ENCODE measurements at places on chromosomes 6 and 20.

DNA sequence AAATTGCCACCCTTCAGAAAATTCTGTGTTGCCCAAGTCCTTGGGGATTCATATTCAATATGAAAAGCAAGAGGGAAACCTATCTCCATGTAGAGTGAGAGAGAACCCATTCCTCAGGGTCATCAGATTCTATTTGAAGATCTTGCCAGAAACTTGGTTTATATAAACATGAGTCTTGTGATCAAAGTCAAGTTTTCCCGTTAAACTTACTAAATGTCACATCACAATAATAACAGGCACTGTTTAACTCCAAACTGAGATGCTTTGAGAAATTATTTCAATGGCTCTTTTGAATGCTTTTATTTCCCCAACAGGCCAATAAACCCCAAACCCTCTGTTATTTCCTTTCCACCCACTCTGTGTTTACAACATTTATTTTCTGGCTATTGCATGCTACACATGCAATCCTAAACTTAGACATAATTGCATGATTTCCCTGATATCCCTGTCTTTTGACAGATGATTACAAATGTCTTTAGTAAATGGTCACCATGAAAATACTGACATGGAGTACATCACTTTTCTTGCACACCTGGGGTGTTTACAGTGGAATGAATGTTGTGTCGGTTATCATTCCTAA is 31.1 kb upstream of the SSTR4 start:
- peaks cover 8% of the 10 kb centered on the region for H3K27me3 ChIP-seq
- no peak for DNase-seq
- no peaks in the 10 kb centered on the region for H3K36me3 ChIP-seq
- H3K4me3 ChIP-seq = no peak overlapping the region
- H3K4me1 ChIP-seq = no peaks in the 10 kb centered on the region

DNA sequence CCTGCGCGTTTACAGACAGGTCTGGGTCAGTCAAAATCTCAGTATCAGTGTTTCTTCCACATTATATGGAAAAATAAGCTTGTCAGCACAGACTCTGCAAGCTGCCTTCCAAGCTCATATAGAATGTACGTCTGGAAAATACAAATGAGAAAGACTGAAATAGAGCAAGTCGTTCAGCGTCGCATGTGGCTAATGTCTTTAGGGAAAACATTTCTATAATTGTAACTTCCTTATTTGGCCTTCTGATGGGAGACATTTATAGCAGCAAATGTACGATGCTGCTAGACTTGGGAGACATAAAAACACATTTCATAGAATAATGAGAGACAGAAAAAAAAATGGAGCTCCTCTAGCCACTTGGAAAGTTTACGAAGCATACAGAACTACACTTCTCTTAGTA is 122.2 kb downstream of the KIF16B start:
- peaks cover 5% of the 10 kb centered on the region for H3K36me3 ChIP-seq
- no peak overlapping the region for H3K4me3 ChIP-seq
- no peaks in the 10 kb centered on the region for H3K27me3 ChIP-seq
- no peak for DNase-seq
- peak overlapping the region; percentile 3 for H3K27ac ChIP-seq

DNA sequence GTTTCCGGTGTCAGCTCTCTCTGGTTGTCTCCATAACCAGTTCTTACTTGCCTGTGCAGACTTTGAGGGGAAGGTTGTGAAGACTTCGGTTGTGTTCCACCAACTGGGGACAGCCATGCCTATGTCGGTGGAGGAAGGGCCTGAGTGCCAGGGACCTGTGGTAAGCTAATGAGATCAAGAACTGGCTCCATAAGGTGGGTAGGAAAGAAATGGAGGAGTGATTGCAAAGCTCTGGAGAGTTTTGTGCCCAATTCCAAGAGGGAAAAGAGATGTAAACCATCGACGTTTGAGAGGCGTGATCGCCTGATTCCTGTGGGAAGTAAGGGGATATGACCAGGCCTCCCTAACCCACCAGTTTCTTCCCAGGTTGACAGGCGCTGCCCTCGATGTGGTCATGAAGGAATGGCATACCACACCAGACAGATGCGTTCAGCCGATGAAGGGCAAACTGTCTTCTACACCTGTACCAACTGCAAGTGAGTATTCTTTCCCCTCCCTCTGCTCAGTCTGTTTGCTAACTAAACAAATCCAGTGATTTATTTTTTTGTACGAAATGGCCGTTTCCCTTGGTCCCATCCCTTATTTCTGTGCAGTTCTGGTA is 893 bp downstream of the POLR1H start:
- peaks cover 2% of the 10 kb centered on the region for H3K36me3 ChIP-seq
- H3K4me1 ChIP-seq = peaks cover 29% of the 10 kb centered on the region
- no peak for DNase-seq
- H3K27me3 ChIP-seq = peaks cover under 1% of the 10 kb centered on the region
- H3K27ac ChIP-seq = peak overlapping the region; percentile 98

DNA sequence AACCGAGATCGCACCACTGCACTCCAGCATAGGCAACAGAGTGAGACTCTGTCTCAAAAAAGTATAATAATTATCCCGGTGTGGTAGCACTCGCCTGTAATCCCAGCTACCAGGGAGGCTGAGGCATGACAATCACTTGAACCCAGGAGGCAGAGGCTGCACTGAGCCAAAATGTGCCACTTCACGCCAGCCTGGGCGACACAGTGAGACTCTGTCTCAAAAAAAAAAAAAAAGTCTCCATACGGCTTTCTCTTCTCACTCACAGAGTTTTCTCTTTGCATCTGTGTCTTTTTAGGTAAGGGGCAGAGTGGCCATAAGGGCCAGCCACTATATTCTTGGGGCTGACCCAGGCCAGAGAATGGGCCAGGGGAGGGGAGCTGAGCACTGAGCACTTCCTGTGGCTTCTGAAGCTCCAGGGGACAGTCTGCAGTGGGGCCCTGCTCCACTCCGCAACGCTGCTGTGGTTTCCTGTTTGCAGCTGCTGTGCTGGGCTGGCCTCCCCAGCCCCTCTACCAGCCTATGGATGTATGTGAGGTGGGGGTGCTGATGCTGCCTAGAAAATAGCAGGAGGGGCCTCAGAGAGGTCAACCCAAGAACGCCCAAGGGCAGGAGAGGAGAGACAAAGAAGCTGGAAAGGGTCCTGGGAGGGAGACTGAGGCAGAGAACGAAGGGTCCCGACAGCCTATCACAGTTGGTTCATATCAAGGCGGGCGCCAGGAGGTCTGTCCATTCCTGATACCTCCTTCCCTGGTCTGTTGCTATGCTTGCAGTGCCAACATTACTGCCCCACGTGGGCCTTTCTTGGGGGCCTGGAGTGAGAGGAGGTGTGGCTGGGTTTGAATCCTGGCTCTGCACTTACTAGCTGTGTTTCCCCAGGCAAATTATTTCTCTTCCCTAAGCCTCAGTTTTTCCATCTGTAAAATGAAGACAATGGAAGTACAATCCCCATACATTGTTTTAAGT is 16.0 kb downstream of the SLA2 start:
- peaks cover 10% of the 10 kb centered on the region for H3K4me1 ChIP-seq
- no peaks in the 10 kb centered on the region for H3K36me3 ChIP-seq
- no peak for DNase-seq

DNA sequence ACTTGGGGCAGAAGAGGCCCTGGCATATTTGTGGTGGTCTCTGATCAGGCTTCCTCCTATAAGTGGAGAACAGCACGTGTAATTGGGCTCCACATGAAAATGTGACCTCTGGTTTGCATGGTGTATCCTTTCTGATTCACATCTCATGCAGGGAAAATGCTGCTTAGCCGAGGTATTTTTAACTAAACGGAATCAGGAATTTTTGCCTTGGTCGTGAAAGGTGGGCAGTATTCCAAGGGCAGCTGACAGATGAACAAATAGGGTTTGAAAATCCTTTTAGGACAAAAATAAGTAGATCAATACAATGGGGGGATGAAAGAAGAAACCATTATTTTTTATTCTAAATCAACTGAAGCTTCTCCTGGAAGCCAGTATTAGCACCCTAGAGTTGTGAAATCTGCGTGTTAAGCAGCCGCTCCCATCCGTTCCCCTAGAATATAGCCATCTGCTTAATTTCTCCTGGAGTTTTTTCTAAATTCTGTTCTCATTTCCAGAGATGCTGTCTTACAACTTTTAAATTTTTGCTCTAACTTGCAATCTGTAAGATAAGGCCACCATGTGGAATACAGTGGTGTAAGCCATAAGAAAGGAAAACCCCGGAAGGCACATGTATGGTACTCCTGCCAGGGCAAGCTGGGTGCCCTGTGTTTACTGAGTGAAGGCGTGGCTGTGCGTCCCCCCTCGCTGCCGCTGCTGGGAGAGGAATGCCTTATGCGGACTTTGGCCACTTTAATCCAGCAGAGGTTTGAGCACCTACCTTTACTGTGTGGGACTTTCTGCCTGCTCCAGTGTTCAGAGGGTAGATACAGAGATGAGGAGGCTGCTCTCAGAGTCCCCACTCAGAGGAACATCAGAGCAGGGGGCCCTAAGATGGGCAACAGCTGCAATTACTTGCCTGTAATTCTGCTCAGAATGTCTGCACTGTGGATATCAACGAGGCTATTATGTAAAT is 52.4 kb downstream of the SYNJ2 start:
- no peak overlapping the region for H3K27ac ChIP-seq
- H3K36me3 ChIP-seq = peaks cover 5% of the 10 kb centered on the region
- H3K27me3 ChIP-seq = peaks cover 7% of the 10 kb centered on the region

GRCh38 chr20:59117526-59117925 is 46.1 kb upstream of the ZNF831 start:
- no peak overlapping the region for H3K4me3 ChIP-seq
- no peaks in the 10 kb centered on the region for H3K27me3 ChIP-seq
- DNase-seq = no peak
- peaks cover 20% of the 10 kb centered on the region for H3K4me1 ChIP-seq
- no peak overlapping the region for H3K27ac ChIP-seq

GRCh38 chr6:85920782-85921181 is 278.1 kb upstream of the SYNCRIP start:
- no peaks in the 10 kb centered on the region for H3K27me3 ChIP-seq
- no peaks in the 10 kb centered on the region for H3K4me1 ChIP-seq
- no peak overlapping the region for H3K4me3 ChIP-seq
- no peak overlapping the region for H3K27ac ChIP-seq
- DNase-seq = no peak
- H3K36me3 ChIP-seq = no peaks in the 10 kb centered on the region

- no peak for DNase-seq
- no peak overlapping the region for H3K27ac ChIP-seq
- peaks cover 4% of the 10 kb centered on the region for H3K27me3 ChIP-seq
- H3K36me3 ChIP-seq = no peaks in the 10 kb centered on the region
- no peak overlapping the region for H3K4me3 ChIP-seq
These were observed 65.6 kb downstream of the HS3ST5 start for GRCh38 chr6:114277220-114277619.

- no peak overlapping the region for H3K4me3 ChIP-seq
- H3K36me3 ChIP-seq = peaks cover 64% of the 10 kb centered on the region
- DNase-seq = no peak
- no peaks in the 10 kb centered on the region for H3K27me3 ChIP-seq
These were observed 19.3 kb downstream of the DTNBP1 start for GRCh38 chr6:15643542-15643941.

- DNase-seq = no peak
- no peaks in the 10 kb centered on the region for H3K36me3 ChIP-seq
- H3K4me1 ChIP-seq = no peaks in the 10 kb centered on the region
- peak overlapping the region; percentile 64 for H3K27ac ChIP-seq
- no peaks in the 10 kb centered on the region for H3K27me3 ChIP-seq
These were observed 33.1 kb upstream of the FAM135A start for GRCh38 chr6:70380252-70380651.

- H3K36me3 ChIP-seq = peaks cover 26% of the 10 kb centered on the region
- H3K4me1 ChIP-seq = peaks cover 51% of the 10 kb centered on the region
- H3K27ac ChIP-seq = peak overlapping the region; percentile 98
- H3K4me3 ChIP-seq = peak overlapping the region; percentile 100
These were observed 506 bp downstream of the CITED2 start for GRCh38 chr6:139373928-139374356.

- no peak for DNase-seq
- H3K27ac ChIP-seq = no peak overlapping the region
- H3K4me3 ChIP-seq = no peak overlapping the region
- no peaks in the 10 kb centered on the region for H3K36me3 ChIP-seq
- H3K4me1 ChIP-seq = peaks cover 37% of the 10 kb centered on the region
- peaks cover 43% of the 10 kb centered on the region for H3K27me3 ChIP-seq
These were observed 19.1 kb downstream of the SYNJ2 start for GRCh38 chr6:158000530-158001307.

DNA sequence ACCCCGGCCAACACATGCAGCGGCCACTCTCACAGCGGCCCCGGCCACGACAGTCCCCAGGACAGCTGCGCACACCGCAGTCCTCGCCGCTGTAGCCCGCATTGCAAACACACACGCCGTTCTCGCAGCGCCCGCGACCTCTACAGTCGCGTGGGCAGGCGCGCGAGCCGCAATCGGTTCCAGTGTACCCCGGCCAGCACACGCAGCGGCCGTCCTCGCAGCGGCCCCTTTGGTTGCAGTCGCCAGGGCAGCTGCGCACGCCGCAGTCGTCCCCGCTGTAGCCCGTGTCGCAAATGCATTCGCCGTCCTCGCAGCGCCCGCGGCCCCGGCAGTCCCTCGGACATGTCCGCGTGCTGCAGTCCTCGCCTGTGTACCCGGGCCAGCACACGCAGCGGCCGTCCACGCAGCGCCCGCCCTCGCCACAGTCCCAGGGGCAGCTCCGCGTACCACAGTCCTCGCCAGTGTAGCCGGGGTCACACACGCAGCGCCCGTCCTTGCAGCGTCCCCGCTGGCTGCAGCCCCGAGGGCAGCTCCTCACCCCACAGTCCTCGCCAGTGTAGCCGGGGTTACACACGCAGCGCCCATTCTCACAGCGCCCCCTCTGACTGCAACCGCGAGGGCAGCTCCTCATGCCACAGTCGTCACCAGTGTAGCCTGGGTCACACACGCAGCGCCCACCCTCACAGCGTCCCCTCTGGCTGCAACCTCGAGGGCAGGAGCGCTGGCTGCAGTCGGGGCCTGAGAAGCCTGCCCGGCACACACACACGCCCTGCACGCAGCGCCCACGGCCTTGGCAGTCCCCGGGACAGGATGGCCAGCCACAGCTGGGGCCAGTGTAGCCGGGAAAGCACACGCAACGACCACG is 12.5 kb downstream of the TNXB start:
- no peak for DNase-seq
- no peaks in the 10 kb centered on the region for H3K36me3 ChIP-seq
- no peaks in the 10 kb centered on the region for H3K27me3 ChIP-seq
- H3K27ac ChIP-seq = no peak overlapping the region

DNA sequence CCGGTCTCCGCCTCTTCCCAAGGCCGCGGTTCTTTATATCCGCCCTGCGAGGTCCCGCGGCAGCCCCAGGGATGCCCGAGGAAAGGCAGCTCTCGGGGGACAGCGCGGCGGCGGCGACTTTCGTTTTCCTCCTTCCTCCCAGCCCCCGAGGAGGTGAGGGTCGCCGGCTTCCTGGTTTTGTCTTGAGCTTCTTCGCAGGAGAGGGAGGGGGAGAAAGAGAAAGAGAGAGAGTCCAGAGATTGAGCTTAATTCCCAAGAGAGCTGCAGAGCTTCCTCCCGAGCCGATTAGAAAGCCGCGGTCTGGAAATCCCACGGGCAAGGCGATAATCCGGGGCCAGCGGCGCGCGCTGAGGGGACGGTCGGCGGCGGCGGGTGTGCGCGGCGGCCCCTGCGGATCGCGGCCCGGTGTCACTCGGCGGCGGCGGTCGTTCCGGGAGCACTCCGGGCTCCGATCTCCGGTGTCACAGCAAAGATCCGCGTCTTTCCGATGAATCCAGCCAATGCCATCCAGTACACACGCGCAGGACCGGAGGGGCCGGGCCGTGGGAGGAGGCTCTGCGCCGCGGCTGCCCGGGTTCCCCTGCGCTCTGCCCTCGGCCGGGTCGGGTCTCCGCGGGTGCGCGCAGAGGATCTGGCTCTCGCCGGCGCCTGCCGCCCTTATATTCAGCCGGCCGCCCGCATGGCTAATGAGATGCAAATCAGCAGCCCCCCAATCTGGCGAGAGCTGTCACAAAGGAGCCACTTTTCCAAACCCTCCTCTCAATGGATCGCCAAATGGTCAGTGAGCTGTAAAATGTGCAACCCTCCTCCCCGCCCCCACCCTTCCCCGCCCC is at the start of gene DLL1:
DLL1 (minus strand) TSS at position 783 of the 833 bp plus-strand sequence. CDS start 939 bp downstream, outside the sequence.
- H3K27ac ChIP-seq = peak within 1 kb of the TSS; percentile 44
- H3K36me3 ChIP-seq = peaks cover 12% of the 10 kb centered on the region
- H3K4me3 ChIP-seq = peak within 1 kb of the TSS; percentile 91
- peak; percentile 67 for DNase-seq
- peaks cover 71% of the 10 kb centered on the region for H3K4me1 ChIP-seq
- H3K27me3 ChIP-seq = peaks cover 88% of the 10 kb centered on the region

Measured in neural crest cell (in vitro differentiated cells).